ENCODE measurements at places on chromosomes 16 and 17.

DNA sequence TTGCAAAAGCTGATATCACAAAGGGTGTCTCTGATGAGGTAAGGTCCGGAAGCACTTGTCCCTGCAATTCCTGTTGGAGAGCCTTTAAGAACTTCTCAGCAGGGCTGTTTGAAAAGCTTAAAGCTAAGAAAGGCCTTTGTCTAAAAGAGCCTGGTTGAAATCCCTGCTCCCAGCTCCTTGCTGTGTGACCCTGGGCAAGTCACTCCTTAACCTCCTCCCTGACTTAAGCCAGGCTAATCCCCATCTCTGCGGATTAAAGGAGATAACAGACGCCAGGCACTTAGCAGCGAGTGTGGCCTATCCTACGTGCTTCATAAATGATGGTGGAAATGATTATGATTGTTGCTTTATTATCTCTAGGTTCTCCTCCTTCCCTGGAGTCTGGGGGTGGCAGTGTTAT lies 368.0 kb upstream of the RBFOX1 start:
- DNase-seq: no peak

GRCh38 chr16:85227084-85227945 lies 115.0 kb upstream of the CIBAR2 start:
- DNase-seq: no peak

- DNase-seq: no peak
These were observed 19.9 kb downstream of the LGALS3BP start for GRCh38 chr17:78959803-78960202.

DNA sequence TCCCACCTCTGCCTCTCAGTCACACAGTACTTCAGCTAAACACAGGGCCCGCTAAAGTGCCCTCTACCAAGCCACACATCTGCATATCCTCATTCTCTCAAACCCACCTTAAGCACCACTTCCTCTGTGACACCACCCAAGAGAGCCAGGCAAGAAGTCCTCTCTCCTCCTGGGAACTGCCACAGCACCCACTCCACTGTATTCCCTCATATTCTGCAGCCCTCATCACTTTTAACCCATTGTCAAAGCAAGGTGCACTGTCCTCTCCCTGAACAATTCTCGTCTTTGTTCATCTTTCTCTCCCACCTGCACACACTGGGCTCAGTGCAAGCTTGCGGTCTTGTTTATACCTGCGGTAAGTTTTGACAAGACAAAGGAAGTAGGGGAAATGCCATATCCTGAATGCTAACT lies 13.6 kb downstream of the CHD9 start:
- DNase-seq: no peak

- DNase-seq: no peak
These were observed 6.7 kb upstream of the TLCD3A start for GRCh38 chr17:725746-726145.

GRCh38 chr16:1053121-1053521 lies 19.4 kb upstream of the SSTR5 start:
- no peak for DNase-seq
